ENCODE measurements at places on chromosomes 3 and 15.

GRCh38 chr3:120681506-120682038 is 467 bp downstream of the HGD start:
- DNase-seq, result no peak

DNA sequence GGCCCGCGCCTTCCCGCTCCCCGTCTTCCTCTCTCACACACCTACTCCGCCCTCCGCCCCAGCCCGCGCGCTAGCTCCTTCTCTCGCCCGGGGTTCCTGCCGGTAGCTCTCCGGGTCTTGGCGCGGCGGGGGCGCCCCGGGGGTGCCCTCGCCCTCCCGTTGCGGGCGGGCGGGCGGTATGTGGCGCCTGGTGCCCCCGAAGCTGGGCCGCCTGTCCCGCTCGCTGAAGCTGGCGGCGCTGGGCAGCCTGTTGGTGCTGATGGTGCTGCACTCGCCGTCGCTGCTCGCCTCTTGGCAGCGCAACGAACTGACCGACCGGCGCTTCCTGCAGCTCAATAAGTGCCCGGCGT is 507 bp downstream of the DIPK2A start:
- no peak for DNase-seq

GRCh38 chr3:131847966-131848510 is 186.8 kb downstream of the CPNE4 start:
- DNase-seq, result no peak

DNA sequence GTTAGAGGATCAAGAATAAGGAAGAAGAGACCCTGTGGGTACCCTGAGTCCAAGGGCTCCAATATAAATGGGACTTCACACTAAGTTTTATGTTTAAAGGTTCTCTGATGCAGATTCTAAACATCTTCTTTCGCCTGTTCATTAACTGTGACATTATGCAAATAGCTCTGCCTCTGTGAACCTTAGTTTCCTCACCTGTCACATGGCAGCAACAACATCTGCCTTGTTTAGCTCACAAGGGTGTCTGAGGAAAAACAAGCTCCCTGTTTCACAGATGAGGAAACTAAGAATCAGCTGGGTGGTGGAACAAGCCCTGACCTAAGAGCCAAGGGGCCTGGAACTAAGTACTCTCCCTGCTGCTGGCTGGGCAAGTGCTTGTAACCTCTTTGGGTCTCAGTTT is 40.8 kb downstream of the GOLGA6L1 start:
- DNase-seq, result no peak

- DNase-seq, result no peak
Observed at GRCh38 chr3:105957722-105958121, 88.9 kb upstream of the CBLB start.

All from mucosa of descending colon (tissue), 3 donors.